ENCODE measurements at places on chromosomes 3 and 15. TPM values are rescaled to one million over a fixed set of nuclear protein-coding genes. Genes with fewer than 3 reads are reported as not detected.

PSTPIP1 gene
- 85.4 TPM for total RNA-seq

IMPG2 gene
- total RNA-seq: 0.05 TPM

- no peak for DNase-seq
Measured at GRCh38 chr3:174208161-174208560, 651.0 kb upstream of the NAALADL2 start.

DNA sequence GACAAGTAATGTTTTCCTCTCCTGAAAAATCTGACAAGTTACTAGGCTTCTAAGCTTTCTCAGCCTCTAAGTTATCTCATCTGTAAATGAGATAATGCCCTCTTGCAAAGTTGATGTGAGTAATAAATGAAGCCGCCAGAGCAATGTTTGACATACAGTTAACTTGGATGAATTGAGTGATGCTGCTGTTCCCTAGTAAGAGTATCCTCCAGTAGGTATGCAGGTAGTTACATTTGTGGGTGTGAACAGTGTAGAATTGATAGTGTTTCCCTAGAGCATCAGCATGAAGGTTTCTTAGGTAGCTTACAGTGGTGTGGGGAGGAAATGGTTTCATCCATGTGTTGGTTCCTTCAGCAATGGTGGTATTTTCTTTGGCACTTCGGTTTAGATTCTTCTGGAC, 3.4 kb downstream of the ATP2C1 start:
- no peak for DNase-seq

ZMAT3 gene
- total RNA-seq: 9.7 TPM

GRCh38 chr15:42483677-42484076, 7.3 kb downstream of the ZNF106 start:
- DNase-seq: no peak

DNA sequence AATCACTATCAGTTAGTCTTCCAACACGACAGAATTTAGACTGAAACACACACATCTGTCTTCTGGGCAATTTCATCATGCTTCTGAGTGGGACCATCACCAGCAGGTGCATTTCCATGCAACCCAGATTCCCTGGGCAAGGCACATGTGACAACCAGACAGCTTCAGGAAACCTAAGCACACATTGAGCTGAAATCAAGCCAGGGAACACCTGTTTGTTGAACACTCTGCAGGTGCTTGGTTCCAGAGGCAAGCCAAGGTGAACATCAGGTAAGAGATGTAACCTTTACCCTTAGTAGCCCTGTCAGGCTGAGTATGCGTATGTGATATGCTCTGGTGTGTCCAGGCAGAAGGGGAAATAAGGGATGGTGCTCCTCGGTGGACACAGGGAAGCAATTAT, 3.3 kb upstream of the PSMD2 start:
- DNase-seq: no peak

DNA sequence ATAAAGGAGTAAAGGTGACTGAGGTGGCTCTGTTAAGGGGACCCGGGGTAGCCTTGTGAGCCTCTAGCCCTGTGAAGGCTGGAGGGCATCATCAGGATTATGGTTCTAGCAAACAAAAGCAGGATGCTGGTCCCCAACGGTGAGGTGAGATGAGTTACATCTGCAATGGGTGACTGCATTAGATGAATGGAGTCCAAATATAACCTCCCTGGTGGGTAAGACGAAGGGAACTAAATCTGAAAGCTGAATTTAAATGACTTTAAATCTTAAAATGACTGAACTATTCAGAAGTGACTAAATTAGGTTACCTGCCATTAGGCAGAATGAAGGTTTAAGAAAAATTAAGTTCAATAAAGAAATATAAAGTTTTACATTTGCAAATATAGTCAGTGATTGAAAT, 4.6 kb upstream of the HLTF start:
- no peak for DNase-seq

IL17RD gene
- total RNA-seq: 0.05 TPM

SPSB4 gene
- not detected for total RNA-seq

All from activated T-cell treated with anti-CD3 and anti-CD28 coated beads, Interleukin-2, amount 50 U/mL, for 4 hours (primary cell).